ENCODE measurements at places on chromosomes 5 and 9.

- DNase-seq = no peak
Measured at GRCh38 chr9:7358876-7359275, 440.7 kb downstream of the DMAC1 start.

DNA sequence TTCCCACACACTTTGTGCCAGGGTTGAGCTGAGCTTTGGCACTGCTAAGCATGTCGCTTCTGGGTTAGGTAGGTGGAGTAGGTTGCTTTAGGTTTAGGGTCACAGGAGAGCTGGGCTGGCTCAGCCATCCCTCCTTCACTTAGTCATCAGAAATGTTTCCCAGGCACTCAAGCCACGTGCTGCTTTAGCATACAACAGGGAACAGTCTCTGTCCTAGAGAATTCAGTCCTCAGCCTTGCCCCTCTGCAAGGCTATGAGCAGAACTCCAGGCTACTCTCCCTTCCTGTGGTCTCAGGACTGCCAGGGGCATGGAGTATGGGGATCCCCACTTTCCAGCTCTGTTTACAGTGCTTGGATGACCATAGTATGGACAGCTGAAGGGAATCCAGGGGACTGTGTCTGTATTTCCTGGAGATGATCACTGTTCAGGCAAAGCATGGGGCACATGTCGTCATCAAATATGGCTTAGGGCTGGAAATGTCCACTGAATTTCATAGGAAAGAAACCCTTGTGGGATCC lies 7.5 kb upstream of the ANKRD33B start:
- DNase-seq = no peak

GRCh38 chr9:136558373-136558772 lies 12.5 kb upstream of the NOTCH1 start:
- DNase-seq = no peak

DNA sequence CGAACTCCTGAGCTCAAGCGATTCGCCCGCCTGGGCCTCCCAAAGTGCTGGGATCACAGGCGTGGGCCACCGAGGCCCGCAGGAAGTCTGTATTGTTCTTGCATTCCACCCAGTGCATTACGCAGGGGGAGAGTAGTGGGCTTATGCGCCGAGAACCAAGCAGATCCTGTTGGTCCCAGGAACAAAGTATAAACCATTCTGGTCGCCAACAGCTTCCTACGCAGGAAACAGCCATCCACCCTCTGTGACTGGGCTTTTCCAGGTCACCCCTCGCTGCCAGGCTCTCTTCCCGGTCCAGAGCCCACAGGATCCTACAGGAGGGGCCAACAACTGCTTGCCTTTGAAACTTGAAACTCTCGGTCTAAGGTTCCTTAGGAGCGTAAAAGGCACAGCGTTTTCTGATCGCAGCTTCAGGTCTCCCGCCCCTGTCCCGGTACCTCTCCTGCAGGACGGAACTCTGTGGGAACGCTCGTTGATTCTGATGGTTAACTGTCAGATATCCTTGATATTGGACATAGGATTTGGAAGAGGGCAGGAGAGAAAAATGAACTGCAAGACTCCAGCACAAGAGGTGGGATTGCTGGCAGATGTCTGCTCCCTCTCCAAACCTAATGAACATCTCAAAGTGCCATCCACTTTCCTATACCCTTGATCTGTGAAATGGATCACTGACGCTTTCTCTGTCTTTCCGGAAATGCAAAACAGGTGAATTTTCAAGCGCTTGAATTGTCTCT lies 4.2 kb upstream of the ANXA2R start:
- no peak for DNase-seq

- DNase-seq = no peak
Measured at GRCh38 chr5:57698086-57698485, 215.5 kb upstream of the ACTBL2 start.

- DNase-seq = no peak
Measured at GRCh38 chr9:121371495-121372061, 1.5 kb upstream of the STOM start.

- no peak for DNase-seq
Measured at GRCh38 chr9:74672237-74672636, 175.1 kb downstream of the RORB start.

DNA sequence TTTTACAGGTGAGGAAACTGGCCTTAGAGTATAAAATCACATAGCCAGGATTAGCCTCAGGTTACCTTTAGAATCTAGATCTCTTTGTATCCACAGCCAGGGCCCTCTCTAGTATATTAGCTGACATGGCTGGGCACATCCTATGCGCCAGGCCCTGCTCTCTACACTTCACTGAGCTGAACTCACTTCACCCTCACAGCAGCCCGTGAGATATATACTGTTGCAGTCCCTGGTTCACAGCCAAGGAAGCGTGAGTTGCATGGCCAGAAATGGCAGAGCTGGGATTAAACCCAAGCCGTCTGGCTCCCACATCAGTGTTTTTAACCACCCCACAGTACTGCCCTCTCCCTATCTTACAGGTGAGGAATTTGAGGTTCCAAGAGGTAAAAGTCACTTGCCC lies 58.4 kb downstream of the DAB2IP start:
- DNase-seq = no peak

GRCh38 chr9:110142868-110143481 lies 65.0 kb downstream of the C9orf152 start:
- no peak for DNase-seq

- no peak for DNase-seq
Measured at GRCh38 chr5:60382716-60383115, 317.2 kb downstream of the DEPDC1B start.

- DNase-seq = no peak
Measured at GRCh38 chr5:88736494-88736893, 146.5 kb downstream of the MEF2C start.

GRCh38 chr5:55969956-55970355 lies 24.8 kb downstream of the IL6ST start:
- DNase-seq = no peak

GRCh38 chr5:171162596-171162995 lies 146.5 kb upstream of the TLX3 start:
- no peak for DNase-seq

DNA sequence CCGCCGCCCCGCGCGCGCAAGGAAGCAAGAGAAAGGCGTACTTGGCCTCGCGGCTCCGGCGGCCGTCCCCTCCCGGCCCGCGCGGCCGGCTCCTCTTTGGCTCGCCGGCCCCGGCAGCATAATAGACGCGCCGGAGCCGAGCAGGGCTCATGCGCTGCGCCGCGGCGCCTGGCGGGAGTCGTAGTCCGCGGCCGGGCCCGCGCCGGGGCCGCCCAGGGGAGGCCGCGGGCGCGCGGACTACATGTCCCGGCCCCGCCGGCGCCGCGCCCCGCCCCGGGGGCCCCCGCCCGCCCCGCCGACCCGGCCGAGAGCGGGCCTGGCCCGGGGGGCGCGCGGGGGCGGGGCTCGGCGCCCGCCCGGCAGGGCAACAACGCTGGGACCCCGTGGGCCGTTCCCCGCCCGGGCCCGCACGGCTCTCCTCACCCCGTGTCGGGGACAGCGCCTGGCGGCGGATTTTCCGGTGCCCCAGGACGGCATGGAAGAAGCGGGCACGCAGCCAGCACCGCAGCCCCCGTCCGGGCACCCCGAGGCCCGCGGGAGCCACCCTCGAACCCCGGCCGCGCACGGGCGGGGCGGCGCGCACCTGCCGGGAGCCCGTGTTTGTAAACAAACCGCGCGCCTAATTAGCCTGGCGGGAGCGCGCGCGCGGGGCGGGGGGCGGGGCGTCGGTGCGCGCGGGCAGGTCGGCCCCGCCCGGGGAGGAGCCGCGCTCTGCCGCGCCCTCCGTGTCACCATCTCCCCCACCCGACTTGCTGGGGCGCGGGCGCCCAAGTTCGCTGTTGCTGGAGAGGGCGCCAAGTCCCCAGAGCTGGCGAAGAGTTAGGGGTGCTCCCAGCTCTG lies at the start of gene BRD3:
TSS of gene BRD3 (minus strand) at position 123 of the 840 bp plus-strand sequence. CDS start 14,549 bp downstream, outside the sequence.
- DNase-seq = peak; percentile 67

DNA sequence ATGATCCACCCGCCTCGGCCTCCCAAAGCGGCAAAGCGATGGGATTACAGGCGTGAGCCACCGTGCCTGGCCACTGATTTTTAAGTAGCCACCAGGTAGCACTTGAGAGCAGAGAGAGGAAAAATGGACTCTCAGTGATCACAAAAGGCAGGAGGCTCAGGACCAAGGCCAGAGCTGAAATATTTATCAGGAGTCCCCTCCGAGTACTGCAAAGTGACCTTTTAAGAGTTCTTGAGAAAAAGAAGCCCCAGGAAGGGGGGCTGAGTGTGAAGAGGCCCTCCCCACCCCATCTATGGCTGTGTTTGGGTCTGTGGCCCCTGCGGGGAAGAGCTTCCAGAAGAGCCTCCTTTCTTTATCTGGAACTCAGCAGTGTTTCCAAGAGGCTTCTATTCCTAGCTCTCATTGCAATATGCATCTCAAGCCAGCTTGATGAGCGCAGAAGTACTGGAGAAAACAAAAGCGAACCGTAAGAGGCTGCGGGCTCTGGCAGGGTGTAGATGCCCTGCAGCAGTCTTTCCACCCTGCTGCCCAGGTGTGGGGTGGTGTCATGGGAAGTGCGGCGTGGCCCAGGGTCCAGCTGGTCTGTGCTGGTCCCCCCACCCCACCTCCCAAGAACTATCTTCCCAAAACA lies 75.5 kb upstream of the CDK20 start:
- no peak for DNase-seq

DNA sequence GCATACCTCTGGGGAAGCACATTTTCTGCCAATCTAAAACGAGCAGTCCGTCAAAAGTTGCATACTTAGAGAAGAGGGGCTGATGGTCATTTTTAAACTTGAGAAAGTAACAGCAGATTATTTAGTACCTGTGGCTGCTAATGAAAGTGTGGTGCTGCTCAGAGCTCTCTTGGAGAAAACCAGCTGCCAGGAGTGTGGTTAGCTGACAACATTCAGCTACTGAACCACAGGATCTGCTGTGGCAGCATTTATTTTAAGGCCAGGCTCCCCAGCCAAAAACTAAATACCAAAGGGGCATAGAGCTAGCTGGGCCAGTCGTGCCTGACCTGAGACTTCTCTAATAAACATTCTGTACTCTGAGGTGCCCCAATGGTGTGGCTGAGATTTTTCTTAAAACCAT lies 203.6 kb downstream of the EDIL3 start:
- no peak for DNase-seq

- no peak for DNase-seq
Measured at GRCh38 chr5:1522601-1523479, 920 bp downstream of the LPCAT1 start.

DNA sequence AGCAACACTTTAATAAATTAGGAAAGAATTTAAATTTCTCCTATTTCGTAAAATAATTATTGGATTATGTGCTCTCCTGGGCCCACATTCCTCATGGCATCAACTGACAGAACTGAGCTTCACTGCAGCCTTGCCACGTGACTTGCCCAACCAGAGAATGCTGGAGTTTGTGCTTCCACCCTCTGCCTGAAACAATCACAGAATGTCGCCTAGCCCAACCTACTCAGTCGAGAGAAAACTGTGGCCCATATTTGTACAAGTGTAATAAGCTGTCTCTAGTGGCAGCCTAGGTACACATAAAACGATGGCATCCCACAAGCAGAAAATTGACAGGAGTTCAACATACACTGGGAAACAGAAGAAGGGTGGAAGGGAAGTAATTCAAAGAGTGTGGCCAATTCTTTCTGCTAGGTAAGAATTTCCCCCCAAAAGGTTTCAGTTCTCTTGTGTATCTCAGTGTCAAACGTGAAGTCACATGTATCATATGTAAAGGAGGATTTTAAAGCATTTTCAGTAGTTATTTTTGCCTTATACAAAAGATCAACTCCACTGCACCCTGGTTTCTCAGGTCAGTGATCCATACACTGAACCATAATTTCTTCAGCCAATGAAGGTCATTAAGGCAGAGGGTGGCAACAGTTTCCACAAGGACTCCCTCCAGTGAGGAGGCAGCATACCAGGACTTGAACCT lies 41.7 kb downstream of the ZNF608 start:
- no peak for DNase-seq

DNA sequence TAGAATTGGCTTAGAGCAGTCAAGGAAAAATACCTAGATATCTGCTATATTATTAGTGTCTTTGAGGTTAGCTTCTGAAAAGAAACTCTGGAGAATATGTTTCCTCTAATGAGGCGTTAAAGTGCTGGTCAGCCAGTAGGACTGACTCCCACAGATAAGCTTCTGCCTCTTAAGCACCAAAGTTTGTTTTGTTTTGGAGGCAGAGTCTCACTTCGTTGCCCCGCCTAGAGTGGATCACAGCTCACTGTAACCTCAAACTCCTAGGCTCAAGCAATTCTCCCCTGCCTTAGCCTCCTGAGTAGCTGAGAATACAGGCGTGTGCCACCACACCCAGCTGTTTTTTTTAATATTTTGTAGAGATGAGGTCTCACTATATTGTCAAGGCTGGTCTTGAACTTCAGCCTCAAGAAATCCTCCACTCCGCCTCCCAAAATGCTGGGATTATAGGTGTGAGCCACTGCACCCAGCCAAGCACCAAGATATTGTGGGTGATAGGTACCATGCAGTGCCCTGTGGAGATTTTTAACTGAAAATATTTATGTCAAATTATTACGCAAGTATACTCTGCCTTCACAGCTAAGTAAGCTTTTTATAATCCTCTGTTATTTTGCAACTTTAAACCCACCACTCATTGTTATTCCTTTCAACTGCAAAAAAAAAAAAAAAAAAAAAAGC lies 24.7 kb upstream of the TMEM171 start:
- DNase-seq = no peak

GRCh38 chr5:1232780-1233179 lies 7.6 kb downstream of the SLC6A18 start:
- DNase-seq = no peak

- no peak for DNase-seq
Measured at GRCh38 chr9:135847833-135848232, 59.5 kb downstream of the CAMSAP1 start.

- DNase-seq = no peak
Measured at GRCh38 chr9:127389381-127390247, 7.4 kb upstream of the SLC2A8 start.

DNA sequence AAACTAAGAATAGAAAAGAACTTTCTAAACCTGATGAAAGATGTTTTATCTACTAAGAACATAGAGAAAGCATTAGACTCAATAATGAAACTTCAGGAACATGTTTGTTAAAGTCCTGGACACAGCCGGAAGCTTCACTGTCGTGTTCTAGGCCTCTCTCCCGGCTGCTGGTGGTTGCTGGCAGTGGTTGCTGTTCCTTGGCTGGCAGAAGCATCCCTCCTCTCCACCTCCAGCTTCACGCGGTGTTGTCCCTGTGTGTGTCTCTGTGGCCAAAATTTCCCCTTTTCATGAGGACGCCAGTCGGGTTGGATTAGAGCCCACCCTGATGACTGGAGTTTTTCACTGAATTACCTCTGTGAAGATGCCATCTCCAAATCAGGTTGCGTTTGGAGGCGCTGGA lies 6.5 kb upstream of the MED10 start:
- no peak for DNase-seq

- no peak for DNase-seq
Measured at GRCh38 chr9:134340475-134341160, 14.4 kb downstream of the RXRA start.

DNA sequence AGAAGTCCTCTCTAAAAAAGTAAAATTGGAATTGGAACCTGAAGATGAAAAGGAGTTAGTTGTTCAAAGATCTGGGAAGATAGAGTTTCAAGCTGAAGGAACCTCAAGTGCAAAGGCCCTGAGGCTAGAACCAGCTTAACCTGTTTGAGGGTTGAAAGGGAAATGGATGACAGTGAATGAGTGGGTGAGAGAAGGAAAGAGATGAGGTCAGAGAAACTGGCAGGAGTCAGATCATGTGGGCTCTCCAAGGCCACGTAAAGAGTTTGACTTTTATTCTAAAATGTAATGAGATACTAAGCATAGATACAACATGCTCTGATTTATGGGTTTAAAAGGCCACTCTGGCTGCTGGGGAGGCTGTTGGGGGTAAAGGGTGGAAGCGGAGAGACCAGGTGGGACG lies 2.5 kb upstream of the RAD23B start:
- DNase-seq = no peak

GRCh38 chr9:129823542-129823934 lies 398 bp downstream of the TOR1A start:
- no peak for DNase-seq

GRCh38 chr5:132816083-132816482 lies 3.0 kb downstream of the SOWAHA start:
- no peak for DNase-seq

Data from AG09319 (cell line).